ENCODE measurements at places on chromosomes 7 and 10.

- no peak for DNase-seq
Observed at GRCh38 chr7:110454713-110455112, 636.2 kb upstream of the LRRN3 start.

DNA sequence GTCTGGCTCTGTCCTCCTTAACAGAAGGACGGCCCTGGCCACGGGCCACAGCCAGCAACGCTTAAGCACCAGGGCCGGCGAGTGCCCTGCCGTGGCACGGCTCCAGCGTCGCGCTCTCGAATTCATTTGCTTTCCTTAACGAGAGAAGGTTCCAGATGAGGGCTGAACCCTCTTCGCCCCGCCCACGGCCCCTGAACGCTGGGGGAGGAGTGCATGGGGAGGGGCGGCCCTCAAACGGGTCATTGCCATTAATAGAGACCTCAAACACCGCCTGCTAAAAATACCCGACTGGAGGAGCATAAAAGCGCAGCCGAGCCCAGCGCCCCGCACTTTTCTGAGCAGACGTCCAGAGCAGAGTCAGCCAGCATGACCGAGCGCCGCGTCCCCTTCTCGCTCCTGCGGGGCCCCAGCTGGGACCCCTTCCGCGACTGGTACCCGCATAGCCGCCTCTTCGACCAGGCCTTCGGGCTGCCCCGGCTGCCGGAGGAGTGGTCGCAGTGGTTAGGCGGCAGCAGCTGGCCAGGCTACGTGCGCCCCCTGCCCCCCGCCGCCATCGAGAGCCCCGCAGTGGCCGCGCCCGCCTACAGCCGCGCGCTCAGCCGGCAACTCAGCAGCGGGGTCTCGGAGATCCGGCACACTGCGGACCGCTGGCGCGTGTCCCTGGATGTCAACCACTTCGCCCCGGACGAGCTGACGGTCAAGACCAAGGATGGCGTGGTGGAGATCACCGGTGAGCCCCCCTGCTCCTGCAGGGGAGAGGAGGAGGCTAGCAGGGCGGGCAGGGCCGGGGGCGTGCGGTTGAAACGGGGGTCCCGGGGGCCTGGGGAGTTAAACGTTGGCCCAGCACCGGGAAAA lies at the start of gene HSPB1:
HSPB1 (plus strand) TSS at position 327 of the 855 bp plus-strand sequence; CDS start at position 367, 40 bp downstream.
- no peak for DNase-seq

GRCh38 chr10:79188154-79188965 lies 119.6 kb downstream of the ZMIZ1 start:
- DNase-seq, result no peak

DNA sequence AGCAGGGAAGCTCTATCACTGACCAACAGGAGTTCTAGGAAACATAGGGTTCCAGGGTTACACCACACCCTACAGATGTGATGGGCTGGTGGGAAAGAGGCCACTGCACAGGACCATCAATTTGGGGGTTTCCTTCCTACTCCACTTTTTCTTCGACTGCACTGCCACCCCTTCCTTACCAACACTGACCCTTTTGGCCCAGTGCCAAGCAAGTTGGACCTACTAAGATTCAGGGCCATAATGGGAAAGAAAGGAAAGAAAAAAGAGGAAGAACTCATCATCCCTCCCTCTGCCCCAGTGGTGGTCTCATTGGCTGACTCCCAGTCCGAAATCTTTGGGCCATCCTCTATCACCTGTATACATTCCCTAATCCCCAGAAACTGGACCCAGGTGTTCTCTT lies 6.1 kb upstream of the PLEKHS1 start:
- DNase-seq, result no peak
